Stimulated activated naive CD4-positive, alpha-beta T cell treated with Interleukin-2 at 50 U/mL for 16 hours (primary cell): ENCODE measurements at places on chromosomes 12 and 14.

DNA sequence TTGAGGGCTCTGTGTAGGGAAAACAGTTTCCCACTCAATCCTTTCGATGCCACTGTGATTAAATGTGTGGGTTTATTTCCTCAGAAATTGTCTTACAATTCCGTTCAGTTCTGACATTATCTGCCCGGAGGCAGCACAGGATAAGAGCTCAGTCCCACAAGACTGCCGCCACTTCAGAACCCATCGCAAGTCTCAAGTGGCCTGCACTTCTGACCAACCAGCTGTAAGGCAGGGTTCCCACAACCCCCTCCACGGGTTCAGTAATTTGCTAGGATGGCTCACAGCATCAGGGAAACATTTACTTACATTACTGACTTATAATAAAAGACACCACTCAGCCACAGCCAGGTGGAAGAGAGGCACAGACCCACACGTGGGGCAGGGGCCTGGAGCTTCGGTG, 17.2 kb downstream of the BDKRB2 start:
- no peak for DNase-seq

GRCh38 chr14:91143862-91144261, 30.0 kb downstream of the DGLUCY start:
- no peak for DNase-seq

GRCh38 chr14:85687456-85687855, 157.5 kb downstream of the FLRT2 start:
- no peak for DNase-seq

DNA sequence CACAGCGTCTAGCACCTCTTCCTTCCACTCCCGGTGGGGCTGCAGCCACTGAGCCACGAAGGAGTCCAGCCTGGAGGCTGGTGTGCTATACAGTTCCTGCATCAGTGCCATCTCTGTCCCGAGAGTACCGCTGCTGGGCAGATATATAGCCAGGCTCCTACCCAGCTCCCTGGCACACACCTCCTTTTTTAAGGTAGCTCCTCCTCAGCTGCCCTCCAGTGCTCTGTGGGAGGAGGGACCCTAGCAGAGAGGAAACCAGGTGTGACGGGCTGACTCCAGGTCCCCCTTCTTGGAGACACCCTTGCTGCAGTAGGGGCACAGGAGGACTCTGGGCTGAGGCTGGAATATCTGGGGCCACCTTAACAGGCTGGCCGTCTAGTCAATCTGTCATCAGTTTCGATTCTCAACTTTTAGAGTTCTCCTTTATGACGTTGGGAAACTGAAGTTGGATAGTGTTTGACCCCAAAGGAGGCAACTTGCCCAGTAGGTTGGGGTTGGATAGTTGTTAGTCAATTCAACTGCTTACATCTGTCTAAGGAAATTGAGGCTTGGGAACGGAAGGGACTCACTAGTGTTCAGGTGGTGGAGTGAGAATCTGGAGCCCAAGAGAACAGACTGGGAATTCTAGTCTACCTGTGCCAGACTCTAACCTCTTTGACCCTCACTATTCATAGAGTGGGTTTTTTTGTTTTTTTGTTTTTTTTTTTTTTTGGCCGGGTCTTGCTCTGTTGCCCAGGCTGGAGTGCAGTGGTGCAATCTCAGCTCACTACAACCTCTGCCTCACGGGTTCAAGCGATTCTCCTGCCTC, at the start of gene OASL:
Gene OASL (minus strand): TSS at position 386 of the 808 bp plus-strand sequence. CDS start 275 bp downstream, at position 111.
- DNase-seq, result peak; percentile 48

DNA sequence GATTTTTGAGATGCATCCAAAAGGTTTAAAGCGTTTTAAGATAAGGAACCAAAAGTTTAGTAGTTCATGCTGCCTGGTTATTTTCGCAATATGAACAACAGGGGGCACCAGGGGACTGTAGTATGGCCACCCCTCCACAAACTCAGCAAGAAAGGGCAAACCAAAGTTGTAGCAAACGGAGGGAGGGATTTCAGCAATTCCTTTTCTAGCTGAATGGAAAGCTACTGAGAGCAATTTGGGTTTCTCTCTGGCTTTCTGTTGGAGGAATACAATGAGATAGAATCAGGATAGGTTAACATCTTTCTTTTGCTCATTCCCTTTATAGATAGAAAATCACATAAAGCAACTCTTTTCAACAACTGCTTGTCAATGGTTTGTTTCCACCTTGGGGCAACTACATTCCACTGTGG, 62.5 kb downstream of the DRAM1 start:
- DNase-seq, result peak; percentile 10

GRCh38 chr12:118541071-118541470, 164.7 kb downstream of the SUDS3 start:
- no peak for DNase-seq

- DNase-seq, result no peak
Measured at GRCh38 chr12:5912011-5912410, 33.0 kb downstream of the ANO2 start.

- DNase-seq, result no peak
Measured at GRCh38 chr14:102008891-102009290, 44.5 kb downstream of the DYNC1H1 start.

- DNase-seq, result no peak
Measured at GRCh38 chr12:51082561-51083125, 753 bp downstream of the CSRNP2 start.

GRCh38 chr12:4308334-4308950, 12.6 kb upstream of the TIGAR start:
- DNase-seq, result no peak

- no peak for DNase-seq
Measured at GRCh38 chr12:15472036-15472435, 149.7 kb downstream of the PTPRO start.

- DNase-seq, result no peak
Measured at GRCh38 chr12:81596558-81596957, 162.6 kb downstream of the PPFIA2 start.

GRCh38 chr14:52241087-52241793, 26.3 kb upstream of the PTGDR start:
- DNase-seq, result no peak
